ENCODE measurements at places on chromosomes 1 and 21.

DNA sequence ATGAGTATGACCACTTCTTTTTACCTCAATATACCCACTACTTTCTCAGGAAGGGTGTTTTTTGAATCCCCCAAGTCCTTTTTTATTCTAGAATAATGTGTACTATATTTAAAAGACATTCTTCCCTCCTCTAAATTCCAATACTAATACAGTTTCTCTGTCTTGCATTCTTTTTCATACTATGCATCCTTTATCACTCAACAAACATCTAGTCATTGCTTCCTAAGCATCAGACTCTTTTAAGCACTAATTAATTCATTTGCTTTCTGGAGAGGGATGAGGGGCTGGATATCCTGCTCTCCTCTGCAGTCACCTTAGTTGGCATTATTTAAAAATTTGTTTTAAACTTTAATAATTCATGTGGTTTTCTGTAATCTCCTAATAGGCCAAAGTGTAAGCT is 838.8 kb downstream of the KCNT2 start:
- no peak for DNase-seq

DNA sequence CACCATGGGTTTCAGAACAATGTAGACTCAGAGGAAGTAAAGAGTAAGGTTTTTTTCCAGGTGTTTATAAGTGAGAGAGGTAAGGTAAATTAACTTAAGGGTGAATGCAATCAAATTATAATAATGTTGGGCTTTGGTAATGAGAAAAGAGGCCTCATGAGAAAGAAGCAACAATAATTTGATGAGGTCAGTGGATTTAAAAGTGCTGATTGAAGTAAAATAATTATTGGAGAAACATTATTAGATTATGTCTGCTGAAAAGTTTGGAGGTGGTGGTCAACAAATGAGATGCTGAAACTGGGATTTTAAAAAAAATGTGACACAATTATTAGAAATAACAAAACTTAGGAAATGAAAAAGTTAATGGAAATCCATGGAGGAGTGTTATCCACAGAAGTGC is 187.4 kb upstream of the BRINP3 start:
- DNase-seq = no peak

DNA sequence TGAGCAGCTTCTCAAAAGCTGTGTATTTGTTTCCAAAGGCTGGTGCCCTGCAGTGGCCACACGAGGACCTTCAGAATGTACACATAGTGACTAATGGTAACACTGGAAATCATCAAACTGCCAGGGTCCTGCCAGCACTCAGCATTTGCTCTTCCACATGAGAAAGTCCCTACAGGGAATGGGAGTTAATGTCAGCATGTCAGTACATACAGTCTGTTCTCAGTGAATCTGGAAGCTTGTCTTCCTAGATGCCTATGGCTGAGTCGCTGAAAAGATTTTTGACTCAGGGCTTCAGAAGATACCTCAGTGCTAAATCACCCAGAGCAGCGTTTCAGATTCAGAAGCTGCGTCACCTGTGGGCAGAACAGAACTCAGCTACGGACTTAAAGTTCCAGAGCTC is 108.2 kb downstream of the CDC7 start:
- DNase-seq = no peak

DNA sequence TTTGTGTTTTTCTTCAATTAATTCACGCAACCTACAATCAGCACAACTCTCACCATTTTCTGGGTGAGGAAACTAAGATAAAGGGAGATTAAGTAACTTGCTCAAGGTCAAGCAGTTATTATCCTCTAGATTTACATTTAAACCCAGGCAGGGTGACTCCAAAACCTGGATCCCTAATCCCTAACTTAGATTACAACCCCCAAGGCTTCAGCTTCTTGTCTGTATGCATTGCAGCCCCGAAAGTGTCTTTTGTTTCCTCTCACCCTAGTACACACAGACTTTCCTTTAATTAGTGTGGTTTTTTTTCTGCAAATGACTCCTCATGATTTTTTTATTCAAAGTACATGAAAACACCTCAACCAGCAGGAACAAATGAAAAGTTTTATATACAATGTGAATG is 748.6 kb upstream of the ADGRL2 start:
- no peak for DNase-seq
